ENCODE measurements at places on chromosomes 5 and 9. TPM values are rescaled to one million over a fixed set of nuclear protein-coding genes. Genes with fewer than 3 reads are reported as not detected.

DNA sequence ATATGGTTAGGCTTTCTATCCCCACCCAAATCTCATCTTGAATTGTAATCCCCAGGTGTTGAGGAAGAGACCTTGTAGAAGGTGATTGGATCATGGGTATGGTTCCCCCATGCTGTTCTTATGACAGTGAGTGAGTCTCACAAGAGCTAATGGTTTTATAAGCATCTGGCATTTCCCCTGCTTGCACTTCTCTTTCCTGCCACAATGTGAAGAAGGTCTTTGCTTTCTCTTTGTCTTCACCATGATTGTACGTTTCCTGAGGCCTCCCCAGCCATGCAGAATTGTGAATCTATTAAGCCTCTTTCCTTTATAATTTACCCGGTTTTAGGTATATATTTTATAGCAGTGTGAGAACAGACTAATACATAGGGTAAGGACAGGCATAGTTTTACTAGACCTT lies 334.5 kb downstream of the TLR4 start:
- no peak for DNase-seq

Gene PLAC8L1
- 2.4 TPM for polyA plus RNA-seq

Gene CTXN3
- polyA plus RNA-seq, result not detected

Gene ARL14EPL
- not detected for polyA plus RNA-seq

DNA sequence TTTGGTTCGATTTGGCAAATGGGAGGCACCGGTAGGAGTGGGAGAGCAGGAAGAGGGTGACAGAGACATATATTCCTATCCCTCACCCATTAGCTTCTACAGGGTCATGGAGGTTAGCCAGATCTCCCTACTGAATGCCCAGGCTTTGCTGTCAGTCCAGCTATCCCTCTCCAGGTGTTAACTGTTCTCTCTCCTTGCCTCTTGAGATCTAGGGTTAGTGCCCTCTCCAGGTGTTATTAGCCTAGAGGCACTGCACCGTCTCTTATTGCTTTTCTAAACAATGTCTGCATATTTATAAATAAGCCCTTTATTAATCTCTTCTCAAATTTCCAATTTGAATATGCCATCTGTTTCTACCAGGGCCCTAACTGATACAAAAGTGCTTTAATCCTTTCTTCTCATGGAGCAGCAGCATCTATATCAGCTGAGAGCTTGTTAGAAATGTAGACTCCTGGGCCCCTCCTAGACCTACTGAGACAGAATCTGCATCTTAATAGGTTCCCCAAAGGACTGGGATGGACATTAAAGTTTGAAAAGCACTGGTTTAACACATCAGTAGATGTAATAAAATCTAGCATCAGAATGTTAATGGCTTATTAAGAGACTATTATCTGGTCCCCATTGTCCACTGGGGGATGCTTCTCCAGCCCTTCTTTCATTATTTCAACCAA lies 322.5 kb upstream of the SLC24A2 start:
- DNase-seq, result no peak

- DNase-seq, result no peak
Observed at GRCh38 chr5:172683645-172684471, 42.8 kb downstream of the NEURL1B start.

- no peak for DNase-seq
Observed at GRCh38 chr9:125785248-125785751, 38.1 kb downstream of the PBX3 start.

- DNase-seq, result no peak
Observed at GRCh38 chr5:124843596-124843899, 97.1 kb upstream of the ZNF608 start.

- DNase-seq, result no peak
Observed at GRCh38 chr9:82082563-82082962, 94.0 kb downstream of the SPATA31D1 start.

- peak; percentile 63 for DNase-seq
Observed at GRCh38 chr5:172102913-172103626, 85.0 kb downstream of the STK10 start.

GRCh38 chr5:127848098-127848497 lies 144.9 kb downstream of the CCDC192 start:
- no peak for DNase-seq

Gene DDX4
- 0.12 TPM for polyA plus RNA-seq

DNA sequence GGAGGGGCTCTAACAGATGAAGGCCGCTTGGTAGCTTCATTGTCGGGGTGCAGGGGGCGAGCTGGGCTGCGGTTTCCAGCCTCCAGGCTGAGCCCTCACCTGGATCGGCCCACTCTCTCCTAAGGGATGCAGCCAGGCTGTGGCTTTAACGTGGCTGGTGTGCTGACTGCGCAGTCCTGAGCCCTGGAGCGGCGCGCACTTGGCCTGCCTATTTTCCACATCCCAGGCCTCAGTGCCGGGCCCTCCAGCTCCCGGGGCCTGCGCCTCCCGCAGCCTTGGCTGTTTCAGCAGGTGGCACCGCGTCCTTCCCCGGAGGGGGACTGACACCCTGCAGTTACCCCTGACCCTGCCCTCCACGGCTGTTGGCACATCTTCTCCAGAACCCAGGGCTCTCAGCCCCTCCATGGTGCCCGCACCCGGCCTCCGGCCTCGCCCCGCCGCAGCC lies 1.4 kb downstream of the RNU6ATAC start:
- DNase-seq, result no peak

DNA sequence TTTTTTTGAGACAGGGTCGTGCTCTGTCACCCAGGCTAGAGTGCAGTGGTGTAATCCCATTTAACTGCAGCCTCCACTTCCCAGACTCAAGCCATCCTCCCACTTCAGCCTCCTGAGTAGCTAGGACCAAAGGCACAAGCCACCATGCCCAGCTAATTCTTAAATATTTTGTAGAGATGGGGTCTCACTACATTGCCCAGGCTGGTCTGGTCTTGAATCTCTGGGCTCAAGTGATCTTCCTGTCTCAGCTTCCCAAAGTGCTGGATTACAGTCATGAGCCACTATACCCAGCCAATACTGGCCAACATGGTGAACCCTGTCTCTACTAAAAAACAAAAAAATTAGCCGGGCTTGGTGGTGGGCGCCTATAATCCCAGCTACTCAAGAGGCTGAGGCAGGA lies 6.8 kb downstream of the DCAF12 start:
- no peak for DNase-seq

- no peak for DNase-seq
Observed at GRCh38 chr5:120446068-120446492, 18.0 kb upstream of the PRR16 start.

DNA sequence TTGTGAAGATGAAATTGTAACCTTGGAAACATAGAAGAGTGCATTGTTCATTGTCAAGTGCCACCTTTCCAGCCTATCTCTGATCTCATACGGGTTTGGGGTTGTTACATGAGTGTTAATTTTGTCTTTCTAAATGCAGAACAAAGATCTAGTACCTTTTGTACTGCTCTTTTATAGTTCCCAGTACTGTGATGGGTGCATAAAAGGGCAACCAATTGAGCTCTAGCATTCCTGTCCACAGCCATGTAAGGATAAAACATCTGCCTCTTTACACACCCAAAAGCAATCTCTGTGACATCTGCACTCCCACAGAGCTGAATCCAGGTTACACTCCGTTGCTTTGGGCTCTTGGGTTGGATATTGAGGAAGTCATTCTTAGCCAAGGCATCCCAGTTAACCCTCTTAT lies 255.2 kb downstream of the SGCD start:
- DNase-seq, result no peak

DNA sequence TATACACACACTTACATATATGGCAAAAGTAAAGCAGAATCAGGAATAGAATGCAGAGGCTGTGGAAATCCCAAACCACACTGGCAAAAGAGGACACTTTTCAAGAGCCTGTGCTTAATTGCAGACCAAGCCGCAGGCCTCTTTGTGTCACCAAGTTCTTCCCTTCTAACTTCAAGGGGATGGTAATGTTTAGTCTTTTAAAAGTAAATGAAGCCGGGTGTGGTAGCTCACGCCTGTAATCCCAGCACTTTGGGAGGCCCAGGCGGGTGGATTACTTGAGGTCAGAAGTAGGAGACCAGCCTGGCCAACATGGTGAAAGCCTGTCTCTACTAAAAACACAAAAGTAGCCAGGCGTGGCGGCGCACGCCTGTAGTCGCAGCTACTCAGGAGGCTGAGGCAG lies 28.7 kb downstream of the ROR2 start:
- no peak for DNase-seq

GRCh38 chr5:128596071-128596470 lies 58.0 kb upstream of the FBN2 start:
- peak; percentile 32 for DNase-seq

GRCh38 chr5:820245-820644 lies 30.5 kb downstream of the ZDHHC11 start:
- DNase-seq, result no peak

Gene IL17B
- 1.4 TPM for polyA plus RNA-seq

- DNase-seq, result no peak
Observed at GRCh38 chr5:28414619-28415018, 1376.2 kb upstream of the CDH9 start.

Data from left kidney (tissue), 8 donors.